ENCODE measurements at places on chromosomes 12 and 14.
A peak's percentile ranks its signal among the peaks of the same experiment; 100 is the strongest.

DNA sequence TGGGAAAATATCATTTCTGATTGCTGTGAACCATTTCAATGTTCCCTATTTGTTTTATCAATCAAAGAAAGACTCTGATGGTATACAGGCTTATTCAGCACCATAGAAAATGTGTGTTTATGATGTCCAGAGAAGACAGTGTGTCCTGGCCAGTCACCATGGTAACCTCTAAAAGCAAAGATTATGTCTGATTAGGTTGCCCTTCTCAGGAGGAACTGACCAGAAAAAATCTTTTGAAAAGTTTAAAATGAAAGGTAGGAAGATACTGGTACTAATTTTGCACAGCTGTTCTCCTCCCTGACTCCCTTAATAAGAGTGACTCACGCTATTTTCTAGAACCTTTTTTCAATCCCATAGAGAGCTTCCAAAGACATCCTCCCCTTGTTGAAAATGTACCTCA, 391.8 kb upstream of the DCN start:
- DNase-seq, result no peak

DNA sequence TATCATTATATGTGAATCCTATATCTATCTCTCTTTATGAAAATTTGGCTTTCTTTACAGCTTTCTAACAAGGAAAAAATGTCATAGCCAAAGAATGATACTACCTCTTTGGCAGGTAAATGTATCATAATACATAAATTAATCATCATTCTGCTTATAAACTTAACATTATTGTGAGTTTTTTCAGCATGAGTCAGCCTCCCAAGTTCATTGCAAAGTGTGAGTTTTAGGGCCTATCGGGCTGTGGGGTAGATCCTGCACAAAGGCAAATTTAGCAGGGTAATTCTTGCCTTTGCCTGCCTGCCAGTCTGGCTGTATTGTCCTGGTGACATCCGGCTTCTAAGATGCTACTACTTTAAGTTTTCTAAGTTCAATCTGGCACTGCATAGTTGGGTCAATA, 412.6 kb downstream of the MDGA2 start:
- peak; percentile 83 for DNase-seq

- no peak for DNase-seq
Observed at GRCh38 chr12:47039756-47040155, 39.7 kb upstream of the PCED1B start.

DNA sequence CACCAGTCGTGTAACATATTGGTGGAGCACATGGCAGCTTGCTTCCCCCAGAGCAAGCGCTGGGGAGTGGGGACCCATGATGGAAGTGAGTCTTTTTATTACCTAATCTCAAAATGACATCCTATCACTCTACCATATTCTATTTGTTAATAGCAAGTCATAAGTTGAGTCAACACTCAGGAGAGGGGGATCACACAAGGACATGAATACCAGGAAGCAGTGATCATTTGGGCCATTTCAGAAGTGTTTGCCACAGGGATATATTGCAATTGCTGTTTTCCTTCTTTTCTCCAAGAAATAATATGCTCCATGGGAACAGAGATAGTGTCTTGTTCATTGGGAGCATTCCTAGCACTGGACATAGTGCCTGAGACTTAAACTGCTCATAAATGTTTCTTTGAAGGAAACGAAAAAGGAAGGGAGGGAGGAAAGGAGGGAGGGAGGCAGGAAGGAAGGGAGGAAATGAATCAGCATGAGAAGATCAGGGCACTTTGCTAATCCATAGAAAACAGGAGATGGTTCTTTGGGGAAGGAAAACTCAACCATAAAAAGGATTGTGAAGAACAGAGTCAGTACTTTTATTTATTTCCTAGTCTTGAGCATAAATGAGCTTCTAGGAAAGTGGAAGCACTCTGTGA, 39.2 kb upstream of the EEA1 start:
- peak; percentile 37 for DNase-seq

- DNase-seq, result no peak
Observed at GRCh38 chr12:92961949-92962348, 32.9 kb upstream of the EEA1 start.

Measured in foreskin keratinocyte (primary cell).